ENCODE measurements at places on chromosomes 3 and 15. TPM values are rescaled to one million over a fixed set of nuclear protein-coding genes. Genes with fewer than 3 reads are reported as not detected.

DNA sequence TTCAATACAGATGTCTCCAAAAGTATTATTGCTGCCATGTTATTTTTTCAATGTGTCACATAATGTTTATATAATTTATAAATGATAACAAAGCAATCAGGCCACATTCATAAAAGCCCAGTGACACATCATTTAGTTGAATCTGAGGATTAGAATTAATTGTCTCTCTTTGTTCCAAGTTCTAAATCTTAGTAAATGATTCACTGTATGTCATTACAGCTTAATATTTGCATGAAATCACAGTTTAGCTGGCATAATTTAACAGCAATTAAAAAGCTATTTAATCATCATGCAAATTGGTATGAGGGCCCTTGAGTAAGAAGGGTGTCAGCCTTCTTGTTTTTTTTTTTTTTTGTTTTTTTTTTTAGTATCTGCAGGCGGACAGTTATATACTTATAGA is 427.0 kb downstream of the EPHA6 start:
- no peak for DNase-seq

GRCh38 chr15:74376825-74377581 is 9.6 kb upstream of the CYP11A1 start:
- no peak for DNase-seq

- peak; percentile 39 for DNase-seq
Observed at GRCh38 chr3:139329364-139329850, 14.4 kb upstream of the MRPS22 start.

DNA sequence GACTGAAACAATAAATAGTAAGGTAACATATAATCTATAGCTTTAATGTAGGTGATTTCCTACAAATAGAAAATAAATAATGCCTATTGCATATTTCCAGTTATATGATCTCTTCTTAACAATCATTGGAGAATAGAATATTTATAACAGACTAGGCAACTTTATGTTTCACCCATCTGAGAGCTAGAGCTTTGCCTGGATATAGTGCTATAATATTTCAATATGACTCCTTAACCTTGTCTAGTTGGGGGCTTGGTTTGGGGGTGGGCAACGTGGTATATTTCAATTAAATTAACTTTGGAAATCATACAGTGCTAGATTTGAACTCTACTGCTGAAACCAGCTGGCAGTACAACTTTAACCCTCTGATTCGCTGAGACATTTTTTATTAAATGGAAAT is 265.2 kb downstream of the CNTN4 start:
- DNase-seq: no peak

DNA sequence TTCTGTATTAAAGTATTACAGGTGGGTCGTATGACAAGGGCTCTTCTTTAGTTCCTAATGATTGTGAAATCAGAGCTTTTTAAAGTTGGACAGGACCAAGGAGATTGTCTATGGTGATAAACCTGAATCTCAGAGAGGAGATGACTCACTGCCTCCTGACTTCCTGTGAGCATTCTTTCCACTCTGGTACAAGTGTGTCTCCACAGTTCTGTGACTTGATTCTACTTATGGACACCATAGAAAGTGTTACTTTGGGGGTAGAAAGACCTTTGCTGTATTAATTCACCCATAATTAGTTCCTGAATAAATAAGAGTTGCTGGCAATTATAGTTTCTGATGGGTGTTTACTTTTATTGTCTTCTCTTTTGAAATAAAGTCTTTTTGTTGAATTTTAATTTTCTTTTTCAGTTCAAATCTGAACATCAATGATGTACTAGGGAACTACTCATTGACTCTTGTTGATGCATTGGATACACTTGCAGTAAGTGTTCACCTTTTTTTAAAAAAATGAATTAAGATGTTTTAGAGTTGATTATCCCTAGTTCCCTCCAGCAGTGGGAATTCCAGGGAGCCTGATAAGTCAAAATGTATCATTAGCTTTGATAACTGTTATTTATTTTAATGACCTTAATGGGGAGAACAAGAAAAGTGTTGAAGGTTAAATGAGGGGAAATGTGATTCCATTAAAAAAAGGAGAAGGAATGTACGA is 7.4 kb downstream of the EDEM1 start:
- no peak for DNase-seq

DNA sequence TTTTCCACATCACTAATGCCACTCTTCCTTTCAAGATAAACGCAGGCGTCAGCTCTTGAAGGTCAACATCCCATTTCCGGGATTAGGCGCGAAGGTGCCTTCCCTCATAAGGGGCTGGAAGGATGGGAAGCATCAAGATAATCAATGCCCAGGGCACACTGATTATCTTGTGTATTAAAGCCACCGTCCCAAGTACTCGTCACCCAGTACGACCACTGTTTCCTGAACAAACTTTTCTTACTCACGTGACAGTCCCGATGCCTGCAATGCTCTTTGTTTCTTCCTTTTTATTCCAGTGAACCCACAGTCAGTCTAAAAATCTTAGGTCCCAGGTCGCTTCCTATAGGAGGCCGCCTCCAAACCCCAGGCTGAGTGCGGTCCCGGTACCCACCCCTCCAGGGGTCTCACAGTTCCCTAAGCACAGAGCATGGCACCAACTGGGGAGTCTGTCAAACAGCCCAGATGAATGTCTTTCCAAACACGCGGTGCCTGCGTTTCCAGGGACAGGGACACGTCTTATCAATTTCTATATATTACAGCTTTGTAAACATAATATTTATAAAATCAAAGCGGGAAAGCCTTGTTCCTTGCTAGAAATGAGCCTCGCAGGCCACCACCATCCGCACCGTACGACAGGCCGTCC is 589 bp downstream of the ANAPC13 start:
- no peak for DNase-seq

DNA sequence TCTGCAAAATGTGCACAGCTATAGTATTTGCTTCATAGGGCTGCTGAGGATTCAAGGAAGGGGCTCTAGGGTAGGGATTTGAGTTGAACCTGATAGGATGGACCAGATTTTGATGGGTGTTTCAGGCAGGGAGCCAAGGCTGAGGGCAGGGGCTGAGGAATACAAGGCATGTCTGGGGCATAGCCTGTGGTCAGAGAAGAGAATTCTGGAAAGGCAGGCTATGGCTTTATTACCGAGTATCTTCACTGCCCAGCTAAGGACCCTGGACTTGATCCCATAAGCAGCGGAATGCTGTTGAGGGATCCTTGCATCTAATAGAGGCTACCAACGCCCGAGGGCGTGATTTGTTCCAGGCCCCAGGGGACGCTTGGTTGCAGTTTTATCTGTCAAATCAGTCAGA is 193.0 kb upstream of the TLE3 start:
- no peak for DNase-seq

- DNase-seq: no peak
Observed at GRCh38 chr3:183635107-183635430, 354 bp upstream of the KLHL24 start.

- no peak for DNase-seq
Observed at GRCh38 chr15:83292317-83292716, 7.9 kb upstream of the BNC1 start.

GRCh38 chr3:158091531-158091930 is 14.7 kb downstream of the SHOX2 start:
- no peak for DNase-seq

GRCh38 chr15:25838871-25839195 is 24.3 kb downstream of the ATP10A start:
- DNase-seq: no peak

- DNase-seq: no peak
Observed at GRCh38 chr3:61460636-61461035, 100.7 kb upstream of the PTPRG start.

GRCh38 chr3:177683586-177683985 is 486.3 kb upstream of the TBL1XR1 start:
- no peak for DNase-seq

GRCh38 chr15:89329329-89330084 is 5.1 kb downstream of the POLG start:
- DNase-seq: no peak

- DNase-seq: no peak
Observed at GRCh38 chr3:27125821-27126501, 243.2 kb downstream of the NEK10 start.

DNA sequence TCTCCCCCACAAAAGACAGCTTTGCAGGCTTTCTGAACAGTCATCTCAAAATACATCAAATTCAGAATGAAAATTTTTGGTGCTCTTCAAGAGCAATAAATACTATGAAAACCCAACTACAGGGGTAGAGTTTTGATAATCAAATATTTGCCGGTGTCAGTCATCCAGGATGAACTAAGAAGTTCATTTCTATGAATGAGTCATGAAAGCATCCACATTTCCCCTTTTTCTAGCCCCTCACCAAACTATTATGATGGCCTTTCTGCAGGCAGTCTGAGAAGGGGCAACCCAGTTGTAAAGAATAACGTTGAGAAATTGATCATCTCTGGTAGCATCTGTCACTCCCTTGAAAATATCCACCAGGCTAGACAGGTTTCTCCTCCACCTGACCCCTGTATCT is 3.1 kb upstream of the LPCAT4 start:
- no peak for DNase-seq

- DNase-seq: no peak
Observed at GRCh38 chr3:115676336-115676735, 53.0 kb downstream of the GAP43 start.

GRCh38 chr3:8500319-8500988 is 1.2 kb upstream of the LMCD1 start:
- DNase-seq: peak; percentile 66

- DNase-seq: no peak
Observed at GRCh38 chr3:46892285-46893145, 15.0 kb downstream of the PTH1R start.

DNA sequence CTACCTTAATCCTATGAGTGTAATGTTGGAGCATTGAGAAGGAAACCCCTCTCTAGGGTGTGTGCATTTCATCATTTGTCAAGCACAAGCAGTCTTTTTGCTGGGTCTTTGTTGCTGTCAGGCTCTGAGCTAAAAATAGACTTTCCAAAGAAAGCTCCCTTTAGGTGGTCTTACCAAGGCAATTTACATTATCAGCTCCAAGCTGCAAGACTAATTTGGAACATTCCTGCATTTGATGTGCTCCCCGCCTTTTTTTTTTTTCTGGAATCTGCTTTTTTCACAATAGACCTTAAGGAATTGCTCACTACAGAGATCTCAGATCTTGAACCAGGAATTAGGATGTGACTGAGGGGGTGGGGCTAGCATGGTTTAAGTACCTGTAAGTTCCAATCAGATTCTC is 60.6 kb upstream of the STAC start:
- DNase-seq: no peak

DNA sequence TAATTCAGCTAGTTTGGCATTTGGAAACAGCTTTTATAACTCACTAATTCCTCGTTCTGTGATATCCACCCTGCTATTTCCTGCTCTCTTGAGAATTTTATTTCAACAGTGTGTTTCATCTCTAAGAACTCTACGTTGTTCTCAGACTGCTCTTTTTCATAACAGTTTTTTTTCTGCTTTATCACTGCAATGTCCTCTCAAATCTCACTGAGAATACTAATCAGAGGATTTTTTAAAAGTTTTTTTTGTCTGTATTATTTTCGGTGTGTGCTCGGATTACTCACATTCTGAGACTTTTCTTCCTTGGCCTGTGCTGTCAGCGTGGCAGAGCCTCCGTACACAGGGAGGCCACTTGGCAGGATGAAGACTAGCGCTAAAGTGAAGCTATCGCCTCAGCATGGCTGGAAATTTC is 59.4 kb upstream of the NEO1 start:
- DNase-seq: no peak

GRCh38 chr3:131501949-131502348 is 822 bp downstream of the MRPL3 start:
- DNase-seq: no peak

DNA sequence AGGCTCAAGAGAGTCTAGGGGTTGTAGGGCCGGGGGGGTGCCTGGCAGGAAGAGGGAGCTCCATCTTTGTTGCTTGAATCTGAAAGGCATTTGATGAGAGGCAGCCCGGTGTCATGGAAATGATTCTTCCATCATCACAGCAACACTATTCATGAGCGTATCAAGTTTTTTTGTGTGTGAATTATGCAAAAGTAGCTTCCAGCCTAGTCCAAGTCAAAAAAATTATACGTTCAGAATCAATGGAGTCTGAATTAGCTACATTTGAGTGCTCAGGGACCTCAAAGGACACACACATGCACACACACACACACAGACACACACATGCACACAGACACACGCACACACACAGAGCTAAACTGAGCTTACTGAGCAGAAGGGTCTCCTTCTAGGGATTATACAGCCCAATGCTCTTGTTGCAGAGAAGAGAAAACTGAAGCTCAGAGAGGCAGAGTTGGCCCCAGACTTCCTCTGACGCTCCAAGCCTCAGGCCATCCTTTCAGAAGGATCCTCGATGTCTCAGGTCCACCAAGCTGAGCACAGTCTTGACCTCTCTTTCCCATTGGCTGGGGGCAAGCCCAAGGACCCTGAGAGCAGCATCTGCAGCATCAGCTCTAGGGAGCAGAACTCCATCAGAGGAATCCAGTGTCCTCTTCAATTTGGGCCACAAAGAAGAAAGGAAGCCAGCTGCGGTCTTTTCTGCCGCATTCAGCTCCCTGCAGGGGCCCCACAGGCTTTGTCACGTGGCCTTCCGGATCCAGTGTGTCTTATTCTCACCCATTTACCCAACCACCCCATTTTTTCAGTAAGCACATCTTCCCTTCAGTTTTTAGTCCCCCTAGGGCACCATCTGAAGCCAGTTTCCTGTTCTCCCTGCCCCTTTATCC is 228.0 kb downstream of the UACA start:
- DNase-seq: no peak

GRCh38 chr15:70777170-70777926 is 14.0 kb upstream of the UACA start:
- no peak for DNase-seq

GRCh38 chr15:39491886-39492490 is 88.9 kb upstream of the THBS1 start:
- DNase-seq: no peak

DNA sequence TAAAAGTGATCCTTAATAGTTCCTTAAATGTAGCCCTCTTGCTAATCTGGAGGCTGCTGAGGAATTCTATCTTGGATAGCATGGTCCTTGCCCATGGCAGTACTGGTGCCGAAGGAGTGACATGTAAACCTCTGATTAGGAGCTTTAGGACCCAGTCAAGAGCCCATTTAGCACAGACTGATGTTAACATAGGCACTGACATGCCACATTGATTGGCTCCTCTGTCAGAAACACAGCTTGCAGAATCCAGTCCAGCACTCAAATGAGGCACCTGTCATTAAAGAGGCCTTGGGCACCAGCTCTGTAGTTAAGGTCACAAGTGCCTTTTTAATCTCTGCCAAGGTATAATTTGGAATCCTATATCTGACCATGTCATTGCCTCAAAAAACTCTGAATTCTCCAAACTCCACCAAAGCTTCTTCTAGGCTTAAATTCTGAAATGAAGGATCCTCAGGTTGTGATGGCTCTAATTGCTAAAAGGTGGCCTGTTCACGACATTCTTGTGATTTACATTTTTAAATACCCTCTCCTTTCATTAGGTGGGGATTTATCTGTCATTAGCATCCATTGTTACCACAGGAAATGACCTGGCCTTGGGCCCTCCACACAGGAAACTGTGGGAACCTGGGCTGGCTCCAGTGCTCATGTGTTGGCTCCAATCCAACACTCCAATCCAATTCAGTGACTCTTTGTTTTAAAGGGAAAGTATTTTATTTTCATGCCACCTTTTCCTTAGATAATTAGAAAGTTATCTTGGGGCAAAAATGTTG is 57.3 kb upstream of the RNF7 start:
- no peak for DNase-seq

RBP2 gene
- not detected for total RNA-seq

MB21D2 gene
- 22.6 TPM for total RNA-seq

PGBD4 gene
- total RNA-seq: 1.9 TPM

CD80 gene
- 0.26 TPM for total RNA-seq

CCR2 gene
- 3.3 TPM for total RNA-seq

SERPINI2 gene
- 3.9 TPM for total RNA-seq
